ENCODE measurements at places on chromosomes 13 and 19.

- DNase-seq = no peak
These were observed 29.7 kb upstream of the MIER2 start for GRCh38 chr19:374183-374885.

DNA sequence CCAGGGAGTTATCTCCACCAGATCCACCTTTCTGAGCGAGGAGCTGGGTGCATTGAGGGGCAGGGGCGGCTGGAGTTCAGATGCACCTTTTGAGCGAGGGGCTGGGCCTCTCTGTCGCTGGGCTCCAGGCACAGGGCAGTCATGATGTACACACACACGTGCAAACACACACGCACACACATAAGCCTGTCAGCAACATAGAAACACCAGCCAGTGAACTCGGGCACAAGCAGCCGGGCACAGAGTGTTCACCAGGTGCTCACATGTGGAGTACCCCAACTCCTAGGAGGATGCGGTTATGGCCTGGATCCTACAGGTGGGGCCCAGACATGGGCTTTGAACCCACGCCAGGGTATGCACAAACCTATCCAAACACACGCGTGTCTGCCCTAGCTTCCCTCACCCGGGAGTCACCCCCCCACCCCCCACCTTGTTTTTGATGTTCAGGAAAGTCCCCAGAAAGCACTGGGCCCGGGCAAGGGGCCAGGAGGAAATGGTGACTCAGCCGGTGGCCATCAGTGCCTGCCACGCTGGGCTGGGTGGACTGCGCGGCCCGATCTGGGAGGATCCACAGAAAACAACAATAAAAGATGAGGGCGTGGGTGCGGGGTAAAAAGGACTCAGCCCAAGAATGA is 13.3 kb downstream of the ARRDC2 start:
- no peak for DNase-seq

GRCh38 chr13:104750377-104750776 is 1684.2 kb upstream of the SLC10A2 start:
- DNase-seq = no peak

DNA sequence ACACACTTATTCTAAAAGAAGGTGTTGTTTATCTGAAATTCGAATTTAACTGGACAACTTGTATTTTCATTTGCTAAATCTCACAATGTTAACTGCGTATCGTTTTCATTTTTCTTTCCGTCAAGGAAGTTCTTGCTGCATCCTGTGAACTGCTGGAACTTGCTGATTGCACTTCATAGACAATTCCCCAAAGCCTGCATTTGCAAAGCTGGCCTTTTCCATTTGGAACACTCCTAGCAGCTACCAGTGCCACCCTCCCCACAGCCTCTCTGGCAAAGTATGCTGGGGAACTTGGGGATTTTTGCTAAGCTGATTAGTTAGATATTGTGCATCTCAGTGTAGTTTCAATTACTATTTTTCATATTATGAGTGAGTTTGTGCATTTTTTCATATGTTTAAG is 20.4 kb upstream of the ARGLU1 start:
- no peak for DNase-seq

- DNase-seq = no peak
These were observed 5.6 kb upstream of the KATNAL1 start for GRCh38 chr13:30312904-30313303.

DNA sequence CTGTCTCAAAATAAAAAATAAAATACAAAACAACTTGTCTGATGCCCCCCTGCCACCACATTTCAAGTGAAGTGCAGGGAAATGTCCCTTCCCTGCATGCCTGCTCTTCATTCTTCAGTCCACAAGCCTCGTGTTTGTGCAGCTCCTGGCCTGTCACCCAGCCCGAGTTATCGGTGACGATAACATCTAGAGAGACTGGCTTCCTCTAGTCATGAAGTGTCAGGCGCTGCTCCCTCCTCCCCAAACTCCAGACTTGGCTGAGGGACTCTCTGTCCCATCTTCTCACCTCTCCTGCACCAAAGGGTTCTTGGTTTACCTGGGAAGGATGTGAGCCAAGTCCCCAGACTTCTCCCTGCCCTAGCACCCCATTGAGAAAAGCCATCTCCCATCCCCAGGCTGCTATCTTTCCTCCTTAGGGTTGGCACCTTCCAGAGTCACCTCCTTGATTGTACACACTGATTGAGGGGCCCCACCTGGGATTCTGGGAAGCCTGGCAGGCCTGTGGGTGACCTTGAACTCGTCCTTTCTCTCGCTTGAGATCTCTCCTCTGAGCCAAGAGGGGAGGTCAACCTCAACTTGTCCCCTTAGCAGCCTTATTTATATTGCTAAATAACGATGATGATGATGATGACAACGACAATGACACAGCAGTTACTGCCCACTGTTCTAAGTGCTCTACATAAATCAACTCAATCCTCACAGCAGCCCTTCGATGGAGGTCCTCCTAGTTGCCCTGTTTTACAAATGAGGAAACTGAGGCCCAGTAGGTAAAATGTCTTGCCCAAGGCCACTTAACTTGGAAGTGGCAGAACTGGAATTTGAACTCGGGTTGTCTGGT is 13.1 kb upstream of the PLAUR start:
- DNase-seq = no peak

GRCh38 chr19:12607631-12608030 is 3.0 kb downstream of the ZNF490 start:
- DNase-seq = no peak

- DNase-seq = no peak
These were observed 149.7 kb upstream of the SERP2 start for GRCh38 chr13:44223770-44224444.

- DNase-seq = no peak
These were observed 69.9 kb downstream of the C13orf42 start for GRCh38 chr13:51041126-51041525.

GRCh38 chr13:32669030-32669646 is 82.9 kb downstream of the PDS5B start:
- no peak for DNase-seq

DNA sequence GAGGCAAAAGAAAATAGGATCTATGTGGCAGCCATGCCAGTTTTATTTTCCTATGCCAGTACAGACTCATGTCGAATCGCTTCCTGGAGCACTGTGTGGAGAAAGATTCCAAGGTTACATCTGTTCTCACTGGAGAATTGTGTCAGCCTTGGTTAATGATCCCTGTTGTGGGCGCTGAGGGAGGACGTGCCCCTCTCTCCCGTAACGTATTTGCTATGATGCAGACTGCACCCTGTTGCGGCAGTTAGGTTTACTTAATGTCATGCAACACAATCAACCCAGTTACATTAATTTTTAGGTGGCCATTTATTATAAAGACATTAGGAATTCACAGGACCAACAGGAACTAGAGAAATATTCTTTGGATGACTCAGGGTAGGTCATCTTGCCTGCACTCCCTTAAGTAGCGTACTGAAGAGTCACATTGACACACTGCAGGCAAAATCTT is 892.9 kb downstream of the EFNB2 start:
- DNase-seq = no peak

GRCh38 chr19:48918801-48919247 is 14.7 kb upstream of the DHDH start:
- no peak for DNase-seq

- DNase-seq = no peak
These were observed 3.8 kb downstream of the GJB2 start for GRCh38 chr13:20188667-20189553.

DNA sequence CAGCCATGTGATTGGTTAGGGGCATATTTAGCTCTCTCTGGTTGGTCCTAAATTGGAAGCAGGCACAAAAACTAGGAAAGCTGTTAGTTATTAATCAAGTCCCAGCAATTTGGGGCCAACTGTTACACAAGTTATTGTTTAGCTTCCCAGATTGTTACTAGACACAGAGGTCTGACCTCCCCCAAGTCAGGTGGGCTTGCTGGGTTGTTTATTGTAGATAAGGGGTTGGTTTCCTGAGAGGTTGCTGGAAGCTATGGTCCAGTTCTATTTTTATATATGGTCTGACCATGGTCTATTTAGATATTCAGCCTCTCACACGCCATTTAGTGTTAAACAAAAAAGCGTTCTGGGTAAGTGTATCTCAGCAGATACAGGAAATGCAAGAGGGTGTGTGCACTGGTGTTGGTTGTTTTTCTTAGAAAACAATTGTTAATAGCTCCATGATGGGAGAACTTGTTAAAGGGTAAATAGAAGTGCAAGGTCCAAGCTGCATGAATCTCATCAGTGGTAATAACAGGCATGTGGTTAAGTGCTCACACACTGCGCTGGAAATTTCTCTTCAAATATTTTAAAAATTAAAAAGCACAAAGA is 150.0 kb downstream of the RAP2A start:
- DNase-seq = no peak

DNA sequence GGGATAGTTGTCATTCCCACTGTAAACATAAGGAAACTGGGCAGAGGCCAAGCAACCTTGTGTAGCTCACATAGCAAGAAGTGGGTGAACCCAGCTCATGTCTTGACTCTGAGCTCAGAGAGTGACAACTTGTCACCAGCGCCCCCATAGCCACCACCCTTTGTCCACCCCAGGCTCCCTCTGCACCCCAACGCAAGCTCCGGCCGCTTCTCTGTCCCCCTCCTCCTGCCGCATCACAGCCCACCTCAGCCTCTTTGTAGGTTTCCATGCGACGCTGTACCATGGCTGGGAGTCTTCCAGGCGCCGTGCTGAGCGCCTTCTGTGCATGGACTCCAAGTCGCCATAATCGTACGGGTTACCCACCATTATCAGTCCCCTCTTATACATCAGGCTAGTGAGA is 3.3 kb downstream of the GP6 start:
- no peak for DNase-seq

- no peak for DNase-seq
These were observed 31.2 kb downstream of the CEBPG start for GRCh38 chr19:33404506-33405253.

DNA sequence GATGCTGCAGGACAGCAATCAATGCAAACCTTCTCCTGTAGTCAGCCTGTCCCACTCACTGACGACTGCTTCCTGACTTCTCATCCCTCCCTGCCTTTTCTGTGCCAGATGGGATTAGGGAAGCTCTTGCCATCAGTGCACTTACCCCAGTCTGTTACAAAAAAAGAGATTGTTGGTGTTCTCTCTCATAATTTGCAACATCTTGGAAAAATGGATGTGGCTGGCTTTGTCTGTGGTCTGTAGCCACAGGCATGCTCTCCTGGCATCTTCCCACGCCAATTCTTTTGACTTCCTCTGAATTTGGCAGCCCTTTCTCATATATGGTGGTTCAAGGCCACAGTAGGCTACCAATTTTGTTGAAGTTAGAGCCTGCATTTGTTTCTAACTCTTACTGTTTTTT is 11.6 kb upstream of the HTR2A start:
- no peak for DNase-seq

GRCh38 chr19:4009990-4010807 is 2.7 kb downstream of the PIAS4 start:
- no peak for DNase-seq

GRCh38 chr19:11191934-11192333 is 5.4 kb downstream of the KANK2 start:
- DNase-seq = no peak

GRCh38 chr13:45492538-45492937 is 27.8 kb downstream of the COG3 start:
- no peak for DNase-seq

GRCh38 chr13:44465318-44465717 is 91.7 kb downstream of the SERP2 start:
- no peak for DNase-seq

- DNase-seq = no peak
These were observed 16.3 kb upstream of the DOCK6 start for GRCh38 chr19:11278670-11279069.

DNA sequence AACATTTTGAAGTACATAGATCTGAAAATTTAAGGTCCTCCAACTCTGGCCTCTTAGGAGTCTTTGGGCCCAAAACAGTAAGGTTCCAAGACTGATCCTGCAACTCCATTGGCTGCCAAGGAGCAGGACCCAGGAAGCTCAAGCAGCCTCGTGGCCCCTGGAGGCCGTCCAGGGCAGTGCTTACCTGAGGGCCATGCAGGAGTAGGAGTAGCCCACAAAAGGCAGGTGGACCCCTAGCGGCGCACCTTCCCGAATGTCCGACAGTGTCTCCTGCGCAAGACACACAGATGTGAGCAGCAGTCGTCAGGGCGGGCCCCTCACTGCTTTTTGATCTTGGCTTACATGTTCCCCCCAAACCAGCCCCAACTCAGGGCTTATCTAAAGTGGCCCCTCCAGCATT is 5.7 kb upstream of the SIX5 start:
- DNase-seq = no peak

DNA sequence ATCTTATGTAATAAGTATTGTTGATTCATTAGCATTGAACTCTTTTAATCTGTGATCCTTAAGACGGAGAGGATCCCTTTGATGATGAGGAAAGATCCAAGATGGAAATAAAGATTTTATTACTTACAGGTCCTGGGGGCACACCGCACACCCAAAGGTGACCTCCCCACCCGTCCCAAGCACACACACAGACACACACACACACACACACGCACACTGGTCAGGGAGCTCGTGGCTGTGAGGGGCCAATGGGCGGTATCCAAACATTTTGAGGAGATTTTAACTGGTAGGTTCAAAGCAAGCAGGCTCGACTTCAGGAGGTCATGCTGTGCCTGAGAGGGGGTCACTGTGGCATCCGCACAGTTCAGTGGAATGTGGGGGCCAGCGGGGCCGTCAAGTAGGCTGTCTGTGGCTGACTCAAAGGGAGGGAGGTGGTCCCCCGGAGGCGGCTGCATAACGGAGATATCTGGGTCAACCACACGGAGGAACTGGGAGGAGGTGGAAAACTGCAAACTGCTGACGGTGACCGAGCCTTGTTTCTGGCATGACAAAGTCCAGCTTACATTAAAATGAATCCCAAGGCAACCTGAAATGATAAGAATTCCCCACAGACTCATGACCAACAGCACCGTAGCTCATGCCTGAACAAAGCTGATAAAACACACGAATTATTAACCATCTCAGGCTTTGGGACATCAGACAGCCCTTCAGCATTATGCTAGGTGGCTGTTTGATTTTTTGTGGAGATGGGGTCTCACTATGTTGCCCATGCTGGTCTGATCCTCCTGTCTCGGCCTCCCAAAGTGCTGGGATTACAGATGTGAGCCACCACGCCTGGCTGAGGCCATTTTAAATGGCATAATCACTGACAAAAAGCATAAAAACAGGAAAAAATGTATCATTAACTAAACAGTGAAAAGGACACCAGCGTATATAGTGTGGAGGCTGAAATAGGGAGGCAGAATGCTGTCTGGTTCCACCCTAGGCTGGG is 20.9 kb upstream of the SIGLEC11 start:
- no peak for DNase-seq

GRCh38 chr19:6988257-6988656 is 33.0 kb downstream of the MBD3L2B start:
- no peak for DNase-seq

- DNase-seq = no peak
These were observed 127.2 kb downstream of the SOX1 start for GRCh38 chr13:112194167-112194530.

Measured in omental fat pad (tissue), 4 donors.